ENCODE measurements at places on chromosomes 5 and 9.
A peak's percentile ranks its signal among the peaks of the same experiment; 100 is the strongest.

DNA sequence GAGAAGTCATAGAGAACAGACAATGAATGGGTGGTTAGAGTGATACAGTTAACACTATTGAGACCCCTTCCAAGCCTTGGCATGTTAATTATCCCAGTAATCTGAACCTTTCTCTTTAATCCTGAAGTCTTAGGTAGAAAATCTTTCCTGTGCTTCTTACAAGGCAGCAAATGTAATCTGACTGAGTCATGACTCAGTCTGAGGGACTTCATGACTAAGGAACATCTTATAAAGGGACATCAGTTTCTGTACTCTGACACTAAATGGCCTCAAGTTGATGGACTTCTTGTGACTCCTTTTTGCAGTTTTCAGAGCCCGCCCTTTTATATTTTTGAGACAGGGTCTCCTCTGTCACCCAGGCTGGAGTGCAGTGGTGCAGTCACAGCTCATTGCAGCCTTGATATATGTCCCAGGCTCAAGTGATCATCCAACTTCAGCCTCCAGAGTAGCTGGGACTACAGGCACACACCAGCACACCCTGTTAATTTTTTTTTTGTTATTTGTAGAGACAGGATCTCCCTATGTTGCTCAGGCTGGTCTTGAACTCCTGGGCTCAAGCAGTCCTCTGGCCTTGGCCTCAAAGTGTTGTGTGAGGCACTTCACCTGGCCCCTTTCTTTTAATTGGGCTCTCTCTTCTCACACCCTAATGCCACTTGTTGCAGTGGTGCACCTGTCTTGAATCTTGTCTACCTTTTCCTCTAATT is 9.5 kb downstream of the EXOSC3 start:
- no peak for DNase-seq

DNA sequence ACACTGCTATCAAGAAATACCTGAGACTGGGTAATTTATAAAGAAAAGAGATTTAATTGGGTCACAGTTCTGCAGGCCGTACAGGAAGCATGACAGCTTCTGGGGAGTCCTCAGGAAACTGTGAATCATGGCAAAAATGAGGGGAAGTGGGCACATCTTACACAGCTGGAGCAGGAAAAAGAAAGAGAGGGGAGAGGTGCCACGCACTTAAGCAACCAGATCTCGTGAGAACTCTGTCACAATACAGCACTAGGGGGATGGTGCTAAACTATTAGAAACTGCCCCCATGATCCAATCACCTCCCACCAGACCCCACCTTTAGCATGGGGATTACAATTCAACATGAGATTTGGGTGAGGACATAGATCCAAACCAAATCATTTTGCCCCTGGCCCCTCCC is 105.5 kb upstream of the CPLX2 start:
- no peak for DNase-seq

- DNase-seq: no peak
Measured at GRCh38 chr5:171391996-171392577, 4.4 kb downstream of the NPM1 start.

DNA sequence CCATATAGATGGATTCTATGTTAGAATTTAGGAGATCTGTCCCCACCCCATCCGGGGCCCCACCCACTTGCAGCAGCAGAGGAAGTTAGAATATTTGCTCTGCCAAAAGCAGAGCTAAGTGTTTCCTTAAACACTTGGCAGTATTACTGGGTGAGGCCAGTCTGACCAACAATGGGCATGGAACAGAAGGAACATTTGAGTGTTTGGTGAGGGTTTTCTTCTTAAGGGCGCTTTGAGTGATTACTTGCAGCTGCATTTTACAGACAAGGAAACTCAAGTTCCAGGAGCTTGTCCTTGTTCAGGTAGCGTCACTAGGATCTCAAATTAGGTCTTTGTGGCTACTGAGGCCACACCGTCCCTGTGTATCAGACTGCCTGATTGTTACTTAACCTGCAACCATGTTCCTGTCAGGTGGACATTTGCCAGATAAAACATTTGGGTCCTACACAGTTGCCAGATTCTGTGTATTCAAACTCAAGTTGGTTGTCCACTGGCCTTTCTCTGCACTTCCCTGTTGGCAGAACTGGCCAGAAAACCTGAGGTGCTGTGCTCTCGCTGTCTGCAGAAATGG is 59.3 kb downstream of the SLC46A2 start:
- DNase-seq: peak; percentile 56

DNA sequence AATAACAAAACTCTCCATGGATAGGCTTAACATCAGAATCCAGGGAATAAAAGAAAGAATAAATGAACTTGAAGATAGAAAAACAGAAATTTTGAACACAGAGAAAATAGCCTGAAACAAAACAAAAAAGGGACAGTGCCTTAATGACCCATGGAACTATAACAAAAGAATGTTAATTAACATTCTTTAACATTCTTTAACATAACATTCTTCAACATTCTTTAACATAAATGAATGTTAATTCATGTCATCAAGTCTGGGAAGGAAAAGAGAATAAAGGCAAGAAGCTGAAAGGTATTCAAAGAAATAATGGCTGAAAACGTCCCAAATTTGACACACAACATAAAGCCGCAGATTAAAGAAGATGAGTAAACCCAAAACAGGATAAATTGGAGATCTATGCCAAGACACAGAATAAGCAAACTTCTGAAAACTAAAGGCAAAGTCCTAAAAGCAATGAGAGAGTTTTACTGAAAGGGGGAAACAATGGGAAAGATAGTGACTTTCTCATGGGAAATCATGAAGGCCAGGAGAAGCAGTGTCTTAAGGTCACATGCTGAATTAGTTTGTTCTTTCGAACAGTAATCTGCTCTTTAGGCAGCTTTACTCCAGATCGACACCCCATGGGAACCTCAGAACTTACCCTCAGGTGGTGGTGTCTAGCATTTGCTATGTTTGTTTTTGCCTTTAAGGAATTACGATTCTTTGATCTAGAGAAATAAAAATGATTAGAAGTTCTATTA is 483.0 kb downstream of the KDM4C start:
- no peak for DNase-seq

DNA sequence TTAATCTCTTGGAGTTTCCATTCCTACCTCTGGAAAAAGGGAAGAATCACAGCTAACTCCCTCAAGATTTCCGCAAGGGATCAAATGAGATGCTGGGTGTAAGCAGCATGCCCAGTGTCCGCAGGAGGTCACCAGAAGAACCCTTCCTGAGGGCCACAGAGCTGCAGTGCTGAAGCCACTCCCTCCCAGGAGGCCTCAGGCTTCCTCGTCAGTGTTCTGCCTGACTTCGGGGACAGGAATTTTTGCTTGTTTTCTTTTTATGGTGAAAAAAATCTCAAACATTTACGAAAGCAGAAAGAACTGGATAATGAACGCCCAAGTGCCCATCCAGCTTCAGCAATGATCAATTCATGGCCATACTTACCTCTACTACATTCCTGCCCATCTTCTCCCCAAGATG is 183.0 kb downstream of the CDK5RAP2 start:
- no peak for DNase-seq

DNA sequence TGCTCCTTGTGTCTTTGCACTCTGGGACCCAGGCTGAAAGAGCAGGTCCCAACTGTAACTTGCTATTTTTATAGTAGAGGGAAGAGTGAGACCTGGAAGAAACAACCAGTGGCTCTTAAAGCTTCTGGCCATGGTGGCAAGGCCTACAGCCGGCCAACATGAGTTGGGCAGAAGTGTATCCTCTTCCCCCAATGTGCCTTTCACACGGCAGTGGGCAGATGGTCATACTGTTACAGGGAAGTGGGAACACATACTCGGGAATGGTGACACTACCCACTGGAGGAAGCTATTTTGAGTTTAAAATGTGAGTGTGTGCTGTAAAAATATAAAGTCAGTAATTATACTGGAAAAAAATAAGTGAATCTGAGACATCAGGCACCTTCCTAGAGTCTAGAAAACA is 116.0 kb downstream of the MVB12B start:
- no peak for DNase-seq

- DNase-seq: no peak
Measured at GRCh38 chr9:121196389-121196788, 5.3 kb downstream of the RAB14 start.

DNA sequence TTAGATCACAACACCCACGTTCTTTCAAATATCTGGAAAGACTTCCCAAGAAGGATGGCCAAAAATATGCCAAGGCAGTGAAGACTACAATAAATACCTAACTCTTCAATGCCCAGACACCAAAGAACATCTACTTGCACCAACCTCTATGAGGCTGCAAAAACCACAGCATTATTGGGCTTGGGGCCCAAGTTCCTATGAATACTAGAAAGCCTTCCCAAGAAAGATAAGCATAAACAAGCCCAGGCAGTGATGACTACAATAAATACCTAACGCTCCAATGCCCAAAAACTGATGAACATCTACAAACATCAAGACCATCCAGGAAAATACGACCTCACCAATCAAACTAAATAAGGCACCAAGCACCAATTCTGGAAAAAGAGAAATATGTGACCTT is 41.3 kb downstream of the AP3B1 start:
- no peak for DNase-seq

- DNase-seq: peak; percentile 77
Measured at GRCh38 chr9:136488247-136489214, 5.7 kb upstream of the SEC16A start.

DNA sequence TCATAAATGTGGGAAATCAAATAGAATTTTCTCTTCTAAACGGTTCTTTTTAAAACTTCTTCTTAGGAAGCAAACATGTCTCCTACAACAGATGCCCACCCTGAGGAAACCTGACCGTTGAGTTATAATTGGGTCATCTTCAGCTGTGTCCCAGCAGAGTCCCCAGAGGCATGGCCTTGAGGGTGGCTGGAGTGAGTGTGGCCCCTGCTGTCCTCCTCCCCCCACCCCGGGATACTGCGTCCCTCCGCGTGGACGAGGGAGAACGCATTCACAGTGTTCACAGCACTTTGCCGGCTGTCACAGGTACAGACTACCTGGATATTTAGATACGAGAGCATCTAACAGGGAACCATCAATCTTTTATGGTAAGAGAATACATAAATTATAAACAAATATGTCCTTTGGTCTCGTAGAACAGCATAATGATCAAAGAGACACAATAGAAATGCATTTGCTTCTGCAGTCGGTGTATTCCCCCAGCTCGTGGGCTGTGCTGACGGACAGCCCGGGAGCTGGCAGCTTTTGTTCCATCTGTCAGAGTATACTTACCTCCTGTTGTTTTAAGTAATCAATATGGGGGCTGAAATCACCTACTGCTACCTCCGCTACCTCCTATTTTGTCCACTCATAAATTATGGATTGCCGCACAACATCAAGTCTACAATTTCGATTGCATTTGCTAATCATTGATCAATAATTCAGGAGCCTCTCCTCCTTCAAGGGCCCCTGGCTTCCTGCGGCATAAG is 214.7 kb downstream of the IRX2 start:
- no peak for DNase-seq

DNA sequence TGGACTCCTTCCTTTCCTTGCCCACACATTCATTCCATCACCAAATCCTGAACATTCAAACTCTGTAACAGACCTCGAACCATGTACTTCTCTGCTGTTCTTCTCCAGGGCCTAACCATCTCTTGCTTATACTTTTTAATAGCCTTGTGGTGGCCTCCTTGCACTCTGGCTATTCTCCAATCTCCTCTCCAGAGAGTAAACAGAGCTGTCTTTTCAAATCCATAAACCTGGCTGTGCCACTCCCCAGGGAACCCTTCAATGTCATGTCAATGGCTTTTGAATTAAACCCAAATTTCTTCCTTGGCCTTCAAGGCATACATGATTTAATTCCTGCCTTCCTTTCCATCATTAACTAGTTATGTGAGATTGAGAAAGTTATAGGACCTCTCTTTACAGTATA is 277.6 kb upstream of the EFNA5 start:
- no peak for DNase-seq

DNA sequence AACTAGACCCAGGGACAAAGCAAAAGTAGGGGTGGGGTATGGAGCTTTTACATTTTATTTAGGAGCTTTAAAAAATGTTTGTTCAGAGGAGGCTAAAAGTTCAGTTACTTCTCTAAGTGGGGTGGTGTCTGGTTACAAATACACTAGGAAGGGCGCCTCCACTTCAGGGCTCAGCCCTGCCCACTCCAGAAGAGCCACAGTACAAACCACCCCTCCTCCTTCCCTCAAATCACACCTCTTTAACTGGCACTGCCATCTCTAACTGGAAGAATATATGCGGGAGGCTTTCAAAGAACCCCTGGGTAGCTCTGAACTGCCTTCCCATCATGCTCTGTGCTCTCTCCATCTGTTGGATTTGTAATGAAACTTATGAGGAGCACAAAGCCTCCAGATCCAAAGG is 98.8 kb upstream of the NFIB start:
- no peak for DNase-seq

- no peak for DNase-seq
Measured at GRCh38 chr9:109411798-109412352, 86.2 kb downstream of the PTPN3 start.

- DNase-seq: no peak
Measured at GRCh38 chr9:75039801-75040200, 11.7 kb upstream of the CARNMT1 start.

DNA sequence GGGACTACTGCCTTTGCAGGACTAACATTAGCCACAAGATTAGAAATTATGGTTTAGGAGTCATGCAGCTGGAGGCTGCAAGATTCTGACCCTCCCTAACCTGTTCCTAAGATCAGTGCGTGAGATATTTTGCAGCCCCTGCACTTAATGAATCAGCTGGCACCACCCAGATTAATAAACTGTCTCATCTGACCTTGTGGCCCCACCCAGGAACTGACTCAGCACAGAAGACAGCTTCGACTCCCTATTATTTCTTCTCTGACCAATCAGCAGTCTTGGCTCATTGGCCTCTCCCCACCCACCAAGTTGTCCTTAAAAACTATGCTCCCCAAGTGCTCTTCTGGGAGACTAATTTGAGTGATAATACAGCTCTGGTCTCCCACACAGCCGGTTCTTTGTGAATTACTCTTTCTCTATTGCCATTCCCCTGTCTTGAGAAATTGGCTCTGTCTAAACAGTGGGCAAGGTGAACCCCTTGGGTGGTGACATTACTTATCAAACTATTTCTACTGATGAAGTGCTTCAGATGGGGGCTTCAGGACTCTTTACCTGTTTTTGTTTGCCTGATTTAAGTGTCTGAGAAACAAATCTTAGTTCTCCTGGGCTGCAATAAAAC is 17.0 kb downstream of the CTSL start:
- no peak for DNase-seq

DNA sequence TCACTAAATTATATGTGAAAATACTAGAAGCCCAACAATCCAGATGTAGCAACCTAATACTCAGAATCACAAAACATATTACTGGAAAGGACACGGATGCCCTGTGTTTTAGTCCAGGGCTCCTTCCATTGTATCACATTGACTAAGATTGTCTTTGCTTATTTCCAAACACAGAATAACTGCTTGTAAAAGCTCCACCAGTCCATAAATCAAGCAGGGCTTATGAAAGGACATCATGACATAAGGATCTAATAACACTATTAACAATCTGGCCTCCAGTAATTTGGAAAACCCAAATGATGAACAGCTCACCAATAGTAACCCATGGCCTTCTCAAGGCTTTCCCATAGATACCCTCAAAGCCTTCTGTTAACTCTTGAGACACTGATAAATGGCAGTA is 39.8 kb downstream of the WDR41 start:
- no peak for DNase-seq

DNA sequence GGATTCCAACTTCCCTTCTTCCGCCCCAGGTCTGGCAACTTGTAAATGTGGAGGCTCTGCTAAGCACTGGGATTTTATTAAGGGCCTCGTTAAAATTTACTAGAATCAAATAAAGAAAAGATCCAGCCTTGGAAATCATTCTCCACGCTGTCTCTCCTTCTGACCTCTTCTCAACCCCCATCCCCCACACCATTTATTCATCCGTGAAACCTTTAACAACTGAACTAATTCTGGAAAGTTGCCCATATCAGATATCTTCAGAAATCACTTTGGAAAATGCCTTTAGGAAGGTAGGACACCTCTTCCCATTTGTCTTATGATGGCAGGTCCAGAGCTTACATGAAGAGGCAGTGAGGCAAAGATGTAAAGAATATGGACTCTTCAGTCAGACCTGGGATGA is 288.5 kb downstream of the SLIT3 start:
- no peak for DNase-seq
